ENCODE measurements at places on chromosomes 2 and 18.

GRCh38 chr2:120436885-120437603 is 91.1 kb downstream of the INHBB start:
- no peak for DNase-seq

DNA sequence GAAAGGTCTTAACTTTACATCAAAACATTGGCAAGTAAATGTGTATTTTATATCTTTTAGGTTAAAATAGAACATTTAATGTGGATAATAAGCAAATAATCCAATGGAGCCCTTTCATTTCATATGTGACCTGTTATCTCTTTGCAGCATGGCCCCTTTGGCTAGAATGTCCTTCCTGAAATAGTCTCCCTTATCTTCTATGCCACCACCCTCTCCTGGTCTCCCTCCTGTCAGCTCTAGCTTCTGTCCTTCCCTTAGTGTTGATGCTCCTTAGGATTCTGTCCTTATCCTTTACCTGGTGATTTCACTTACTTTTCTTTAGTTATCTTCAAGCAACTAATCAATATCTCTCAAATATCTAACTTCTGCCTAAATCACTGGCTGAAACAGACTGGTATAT is 87.1 kb upstream of the TFCP2L1 start:
- no peak for DNase-seq

GRCh38 chr2:226687641-226688253 is 111.9 kb downstream of the IRS1 start:
- DNase-seq, result no peak

DNA sequence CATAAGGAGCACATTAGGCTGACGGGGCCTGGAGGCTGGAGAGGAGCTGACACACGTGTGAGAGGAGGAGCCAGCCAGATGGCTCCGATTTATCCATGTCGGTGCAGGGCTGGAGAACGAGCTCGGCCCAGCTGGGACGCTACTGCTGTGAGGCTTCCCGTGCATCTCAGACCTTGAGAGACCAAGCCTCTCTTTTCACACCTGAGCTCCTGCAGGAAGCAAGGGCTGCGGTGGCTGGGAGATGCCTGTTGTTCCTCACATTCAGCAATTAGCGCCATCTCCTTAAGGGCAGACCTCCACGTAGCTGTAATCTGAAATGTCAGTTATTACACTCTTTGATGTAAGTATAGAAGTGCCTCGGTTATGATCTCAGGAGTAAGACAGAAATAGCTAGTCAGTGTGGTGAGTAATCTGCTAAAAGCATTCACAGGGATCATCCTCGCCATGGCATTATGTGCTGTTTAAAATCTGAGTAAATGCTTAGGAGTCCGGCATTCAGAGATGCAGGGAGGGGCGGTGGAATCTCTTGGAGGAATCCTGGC is 107.9 kb downstream of the PRKCE start:
- DNase-seq, result no peak

DNA sequence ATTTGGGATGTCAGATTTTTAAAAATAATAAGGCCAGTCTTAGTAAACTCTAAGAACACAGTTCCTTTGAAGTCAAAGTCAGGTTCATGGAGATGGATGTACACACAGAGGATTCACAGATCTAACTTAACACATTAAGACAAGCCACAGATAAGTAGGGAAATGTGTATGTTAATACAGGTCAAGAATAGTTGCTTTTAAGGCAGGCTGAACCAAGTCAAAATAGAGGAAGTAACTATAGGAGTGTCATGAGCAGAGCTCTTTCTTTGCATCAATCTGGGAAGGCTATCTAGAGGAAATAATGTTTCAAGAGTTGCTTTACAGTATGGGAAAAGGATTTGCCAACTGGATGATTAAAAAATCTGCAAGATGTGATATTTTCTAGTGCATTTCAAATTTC is 128.0 kb upstream of the FBXO11 start:
- DNase-seq, result no peak

- no peak for DNase-seq
Observed at GRCh38 chr2:195863564-195863963, 205.1 kb downstream of the DNAH7 start.

GRCh38 chr2:193101591-193101990 is 906.9 kb upstream of the TMEFF2 start:
- no peak for DNase-seq

- DNase-seq, result peak; percentile 19
Observed at GRCh38 chr2:113080134-113080533, 12.4 kb downstream of the IL1F10 start.

DNA sequence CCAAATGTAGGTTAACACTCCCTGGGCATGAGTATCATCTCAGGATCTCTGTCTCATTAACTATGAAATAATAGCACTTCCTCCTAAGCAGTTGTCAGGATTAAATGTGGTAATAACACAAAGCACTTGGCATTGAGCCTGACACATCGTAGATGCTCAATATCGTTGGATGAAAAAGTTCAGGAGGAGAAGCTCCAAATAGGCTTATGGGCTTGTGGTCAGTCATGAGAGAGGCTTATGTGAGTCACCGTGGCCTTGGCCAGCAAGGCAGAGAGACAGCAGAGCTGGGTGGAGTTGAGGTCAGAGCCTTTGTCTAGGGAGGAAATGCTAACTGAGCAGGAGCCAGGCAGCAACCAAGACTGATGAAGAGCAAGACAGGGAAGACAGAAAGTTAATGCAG is 68.3 kb upstream of the PPM1B start:
- DNase-seq, result no peak

- no peak for DNase-seq
Observed at GRCh38 chr2:227870710-227871374, 589 bp upstream of the DAW1 start.

GRCh38 chr2:52895726-52896340 is 871.8 kb upstream of the CHAC2 start:
- DNase-seq, result no peak

DNA sequence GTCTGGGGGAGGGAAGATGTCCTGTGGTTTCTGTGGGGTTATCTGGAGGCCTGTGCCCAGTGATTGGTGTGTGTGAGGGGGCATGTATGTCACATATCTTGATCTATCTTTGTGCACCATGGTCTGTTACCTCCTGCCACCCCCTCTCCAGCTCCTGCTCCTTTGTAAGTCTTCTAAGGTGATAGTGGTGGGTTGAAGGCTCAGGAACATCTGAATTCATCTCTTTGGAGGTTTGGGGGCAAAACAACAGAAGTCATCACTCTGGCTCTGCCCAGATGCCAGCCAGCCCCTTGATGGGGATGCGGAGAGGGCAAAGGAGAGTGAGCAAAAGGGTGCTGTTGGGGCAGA is 2.7 kb upstream of the WNT6 start:
- DNase-seq, result no peak

- no peak for DNase-seq
Observed at GRCh38 chr18:5059696-5060032, 137.4 kb downstream of the AKAIN1 start.

GRCh38 chr2:121856360-121856759 is 100.9 kb downstream of the TSN start:
- DNase-seq, result no peak

- no peak for DNase-seq
Observed at GRCh38 chr2:224847961-224848850, 132.0 kb upstream of the CCDC195 start.

GRCh38 chr2:118671701-118672454 is 175.6 kb downstream of the EN1 start:
- no peak for DNase-seq

DNA sequence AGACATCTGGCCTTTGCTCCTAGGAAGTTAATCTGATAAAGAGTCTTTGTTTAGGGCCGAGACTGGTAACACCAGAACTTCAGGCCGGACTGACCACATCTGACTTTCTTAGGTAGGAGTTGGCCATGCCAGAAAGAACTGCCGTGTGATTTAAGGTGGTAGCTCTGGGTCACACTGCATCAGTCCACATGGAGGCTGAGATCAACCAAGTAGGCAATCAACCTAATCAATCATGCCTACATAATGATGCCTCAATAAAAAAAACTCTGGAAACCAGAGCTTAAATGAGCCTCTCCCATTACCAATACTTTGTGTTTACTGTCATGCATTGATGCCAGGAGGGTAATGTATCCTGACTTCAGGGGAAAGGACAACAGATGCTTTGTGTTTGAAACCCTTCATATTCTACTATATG is 44.1 kb upstream of the ORC2 start:
- DNase-seq, result no peak

DNA sequence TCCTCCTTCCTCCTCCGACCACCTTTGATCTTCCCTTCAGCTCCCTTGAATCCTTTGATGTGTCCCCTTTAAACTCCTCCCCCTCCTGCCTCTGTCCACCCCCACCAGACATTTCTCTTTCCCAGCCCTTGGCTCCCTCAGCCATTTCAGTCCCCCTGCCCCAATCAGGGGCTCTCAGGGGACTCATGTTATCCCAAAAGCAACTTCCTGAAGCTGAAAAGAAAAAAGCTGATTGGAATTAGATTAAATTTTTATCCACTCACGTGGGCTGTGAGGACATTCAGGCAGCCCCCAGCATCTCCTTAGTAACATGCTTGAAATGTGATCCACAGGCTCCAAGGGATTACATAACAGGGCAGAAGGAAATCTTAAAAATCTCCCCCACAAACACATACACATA is 81.3 kb downstream of the NEURL3 start:
- DNase-seq, result no peak

GRCh38 chr18:8835521-8835953 is 130.2 kb downstream of the MTCL1 start:
- DNase-seq, result no peak

- DNase-seq, result no peak
Observed at GRCh38 chr2:60066096-60066839, 487.2 kb downstream of the BCL11A start.

- peak; percentile 42 for DNase-seq
Observed at GRCh38 chr18:63518178-63519012, 23.8 kb upstream of the SERPINB12 start.

DNA sequence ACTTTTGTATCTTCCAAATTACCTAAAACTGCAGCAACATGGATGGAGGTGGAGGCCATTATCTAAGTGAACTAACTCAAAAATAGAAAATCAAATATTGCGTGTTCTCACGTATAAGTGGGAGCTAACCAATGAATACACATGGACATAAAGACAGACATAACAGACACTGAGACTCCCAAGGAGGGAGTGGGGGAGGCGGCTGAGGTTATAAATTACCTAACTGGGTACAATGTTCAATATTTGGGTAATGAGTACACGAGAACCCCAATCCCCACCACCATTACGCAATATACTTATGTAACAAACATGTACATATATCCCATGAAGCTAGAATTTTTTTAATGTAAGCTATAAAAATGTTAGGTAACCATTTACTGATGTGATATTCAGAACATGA is 119.8 kb downstream of the RTTN start:
- no peak for DNase-seq

DNA sequence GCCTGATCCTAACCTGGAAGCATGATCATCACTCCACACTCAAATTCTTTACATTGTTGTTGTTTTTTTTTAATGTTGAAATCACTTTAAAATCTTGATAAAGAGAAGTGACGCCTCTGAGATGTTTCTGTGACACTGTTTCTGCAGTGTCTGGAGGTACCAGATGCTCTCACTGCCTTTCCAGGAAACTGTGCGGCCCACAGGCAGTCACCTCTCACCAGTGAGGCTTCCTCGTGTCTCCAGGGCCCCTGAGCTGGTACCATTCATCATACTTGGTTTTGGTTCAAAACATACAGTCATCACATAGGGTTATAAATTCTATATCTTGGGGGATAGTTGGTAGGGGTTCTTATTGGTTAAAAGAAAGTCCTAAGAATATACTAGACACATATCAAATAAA is 10.1 kb upstream of the ID2 start:
- DNase-seq, result no peak

DNA sequence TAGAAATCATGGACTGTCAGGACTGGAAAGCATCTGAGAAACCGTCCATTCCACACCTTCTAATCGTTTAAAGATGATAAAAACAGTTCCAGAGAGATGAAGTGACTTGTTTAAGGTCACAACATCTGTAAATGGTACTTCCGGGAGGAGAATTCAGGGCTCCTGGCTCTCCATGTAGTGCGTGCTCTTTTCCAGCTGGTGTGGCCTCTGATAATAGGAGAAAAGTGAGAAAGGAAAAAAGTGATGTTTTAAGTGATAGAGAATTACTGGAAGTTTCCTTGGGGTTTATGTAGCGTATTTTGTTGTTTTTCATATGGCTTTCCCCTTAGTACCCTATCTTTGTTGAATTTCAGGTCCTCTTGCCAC is 663 bp downstream of the C2orf49 start:
- DNase-seq, result no peak

- DNase-seq, result no peak
Observed at GRCh38 chr2:156483741-156484173, 47.6 kb downstream of the GPD2 start.

DNA sequence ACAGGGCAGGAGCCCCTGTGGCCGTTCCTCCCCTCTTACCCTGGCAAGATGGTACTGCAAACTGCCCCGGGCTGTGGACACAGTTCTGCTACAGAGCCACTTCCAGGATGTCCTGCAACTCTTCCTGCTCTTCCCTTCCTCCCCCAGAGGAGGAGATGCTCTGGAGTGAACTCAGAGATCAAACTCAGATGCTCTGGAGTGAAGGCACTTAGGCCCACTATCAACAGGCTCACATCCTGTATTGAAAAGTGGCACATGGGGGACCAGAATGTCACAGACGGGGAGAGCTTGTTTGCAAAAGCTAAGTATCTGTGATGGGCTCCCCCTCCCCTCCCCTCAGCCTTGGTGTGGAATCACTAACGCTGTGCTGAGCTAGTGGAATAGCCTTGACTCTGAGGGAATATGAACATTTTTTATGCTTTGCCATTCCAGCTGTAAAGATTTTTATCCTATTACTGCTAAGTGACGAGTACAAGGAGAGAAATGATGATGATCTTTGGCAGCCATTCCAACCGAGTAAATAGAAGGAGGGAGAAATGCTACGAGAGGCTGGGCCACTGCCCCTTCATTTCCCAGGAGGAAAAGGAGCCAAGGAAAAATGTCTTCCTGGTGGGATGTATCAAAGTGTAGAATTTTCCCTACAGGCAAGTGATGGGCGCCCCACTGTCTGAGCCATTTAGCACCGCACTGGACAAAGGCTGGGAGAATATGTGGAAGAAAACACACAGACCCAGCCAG is 152.6 kb downstream of the GALNT14 start:
- DNase-seq, result no peak

DNA sequence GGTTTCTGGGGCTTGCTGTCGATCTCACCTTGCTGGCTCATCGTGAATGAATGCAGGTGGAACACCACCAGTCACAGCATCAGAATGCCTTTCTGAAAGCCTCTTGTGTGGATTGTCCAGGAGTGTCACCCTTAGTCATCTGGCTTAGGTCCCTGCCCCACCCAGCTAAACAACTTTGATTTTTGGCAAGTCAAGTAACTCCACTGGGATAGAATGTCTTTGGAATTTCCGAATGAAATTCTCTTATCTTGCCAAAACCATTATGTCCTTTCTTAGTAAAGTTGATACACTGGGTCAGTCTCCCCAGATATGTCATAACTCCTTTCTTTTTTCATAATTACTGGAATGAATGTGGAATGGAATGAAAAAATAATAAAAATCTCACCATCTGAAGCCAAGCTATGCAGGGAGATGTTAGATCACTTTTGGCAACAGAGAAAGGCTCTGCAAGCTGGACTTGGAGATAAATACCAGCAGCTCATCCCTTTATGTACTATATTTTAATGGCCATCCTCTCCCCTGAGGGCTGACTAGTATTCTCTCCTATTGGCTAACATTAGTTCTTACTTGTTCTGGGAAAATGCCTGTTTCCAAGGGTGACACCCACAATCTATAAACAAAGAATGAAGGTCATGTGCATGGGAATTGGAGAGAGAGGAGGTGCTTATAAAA is 35.4 kb downstream of the INSIG2 start:
- DNase-seq, result no peak

- no peak for DNase-seq
Observed at GRCh38 chr18:58958628-58959027, 94.0 kb downstream of the ZNF532 start.

GRCh38 chr2:66536997-66537396 is 102.1 kb downstream of the MEIS1 start:
- no peak for DNase-seq
